ENCODE measurements at places on chromosomes 16 and 17.
A peak's percentile ranks its signal among the peaks of the same experiment; 100 is the strongest.

DNA sequence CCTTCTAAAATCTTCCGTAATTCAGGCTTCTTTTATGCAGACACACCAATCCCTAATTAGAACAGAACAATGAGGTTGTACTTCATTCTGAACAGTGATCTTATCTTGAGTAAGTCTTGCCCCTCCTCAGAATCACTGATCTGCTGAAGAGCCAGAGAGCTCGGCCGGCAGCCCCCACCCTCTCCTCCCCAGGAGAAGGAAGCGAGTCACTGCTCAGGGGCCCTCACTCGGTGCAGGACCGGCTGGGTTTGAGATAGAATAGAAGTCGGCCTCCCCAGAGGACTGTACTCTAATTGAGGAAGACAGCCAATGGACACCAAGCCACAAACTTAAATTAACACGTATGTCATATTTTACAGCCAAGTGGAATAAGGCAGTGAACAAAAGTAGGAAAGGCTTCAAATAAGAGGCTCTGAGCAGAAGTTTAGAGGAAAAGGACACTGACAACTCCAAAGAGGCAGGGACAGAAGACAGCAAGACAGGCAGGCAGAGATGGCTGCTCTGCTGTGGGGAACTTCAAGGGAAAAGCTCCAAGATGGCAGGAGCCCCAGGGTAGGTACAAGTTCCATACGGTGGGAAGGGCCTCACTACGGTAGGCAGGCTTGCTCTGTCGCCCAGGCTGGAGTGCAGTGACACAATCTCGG is 18.6 kb downstream of the CREBBP start:
- no peak for DNase-seq

- no peak for DNase-seq
Observed at GRCh38 chr17:82663381-82664275, 15.4 kb upstream of the WDR45B start.

DNA sequence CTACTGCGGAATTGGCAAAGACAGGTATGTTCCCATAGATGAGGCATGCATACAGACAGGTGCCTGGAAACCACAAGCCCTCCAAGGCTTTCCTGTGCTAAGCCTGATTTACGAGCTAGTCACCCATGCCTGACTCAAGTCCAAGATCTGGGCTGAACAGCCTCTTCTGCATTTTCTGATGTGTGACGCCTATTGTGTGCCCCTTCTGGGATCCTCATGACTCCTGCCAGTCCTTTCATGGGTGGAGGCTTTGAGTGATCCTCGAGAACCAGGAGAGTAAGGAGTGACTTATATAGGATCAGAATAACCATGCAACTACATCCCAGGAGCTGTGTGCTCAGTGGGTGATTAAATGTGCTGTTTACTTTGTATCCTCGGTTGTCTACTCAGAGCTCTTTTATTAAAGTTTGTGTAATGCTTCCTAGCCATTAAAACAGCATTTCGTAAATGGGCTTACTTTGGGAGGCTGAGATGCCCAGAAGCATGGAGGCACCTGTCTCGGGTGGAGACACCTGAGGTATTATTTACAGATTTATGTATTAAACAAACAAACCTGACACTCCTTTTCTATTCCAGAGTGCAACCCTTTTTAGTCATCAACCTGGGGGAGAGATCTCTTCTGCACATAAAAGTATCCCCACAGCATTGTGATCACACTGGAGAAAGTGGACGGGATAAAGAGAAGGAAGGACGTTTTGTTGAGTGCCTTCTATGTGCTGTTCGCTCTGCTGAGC is 373.0 kb upstream of the DYNLRB2 start:
- no peak for DNase-seq

DNA sequence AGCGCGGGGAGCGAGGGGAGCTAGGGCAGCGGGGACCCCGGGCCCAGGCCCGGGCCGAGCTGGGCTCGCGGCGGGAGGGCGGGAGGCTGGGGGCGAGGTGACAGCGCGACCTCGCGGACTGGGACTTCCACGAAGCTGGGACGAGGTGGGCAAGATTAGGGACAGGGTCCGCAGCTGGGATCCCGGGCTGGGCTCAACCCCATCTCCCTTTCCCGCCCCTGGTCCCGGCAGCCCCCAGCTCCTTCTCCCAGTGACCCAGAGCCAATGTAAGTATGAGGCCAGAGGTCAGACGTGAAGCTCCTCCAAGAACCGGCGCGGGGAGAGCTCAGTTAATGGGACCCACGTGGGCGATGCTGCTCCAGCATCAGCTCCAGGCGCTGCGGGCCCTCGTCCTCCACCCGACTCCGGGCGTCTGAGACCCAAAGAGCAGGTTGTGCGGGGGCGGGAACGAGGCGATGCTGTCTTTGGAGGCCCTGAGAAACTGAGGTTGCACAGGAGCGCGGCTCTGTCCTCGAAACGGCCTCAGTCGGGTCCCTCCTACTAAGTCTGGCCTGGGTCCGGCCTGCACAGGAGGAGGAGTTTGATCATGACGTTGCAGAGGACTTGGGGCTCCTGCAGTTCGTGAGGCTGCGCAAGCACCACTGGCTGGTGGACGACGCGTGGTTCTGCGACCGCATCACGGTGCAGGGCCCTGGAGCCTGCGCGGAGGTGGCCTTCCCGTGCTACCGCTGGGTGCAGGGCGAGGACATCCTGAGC is 585 bp downstream of the ALOX12 start:
- no peak for DNase-seq

- no peak for DNase-seq
Observed at GRCh38 chr17:57133486-57133885, 48.4 kb downstream of the AKAP1 start.

- peak; percentile 35 for DNase-seq
Observed at GRCh38 chr17:39867084-39867879, 720 bp upstream of the ZPBP2 start.

DNA sequence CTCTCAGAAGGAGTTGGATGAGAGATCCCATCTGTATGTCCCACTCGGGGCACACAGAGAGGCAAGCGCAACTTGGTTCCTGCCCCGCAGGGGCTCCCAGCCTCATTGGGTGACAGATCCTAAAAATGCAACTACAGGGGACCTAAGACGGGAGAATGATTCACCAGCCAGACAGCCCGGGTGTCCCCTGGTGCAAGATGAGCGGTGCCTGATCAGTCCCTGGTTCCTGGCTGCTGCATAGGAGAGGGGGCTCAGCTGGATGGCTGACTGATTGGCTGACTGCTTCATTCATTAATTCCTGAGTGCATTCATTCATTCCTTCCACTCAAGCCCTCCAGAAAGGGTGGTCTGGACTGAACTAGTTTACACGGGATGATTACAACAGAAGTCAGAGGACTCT is 22.0 kb downstream of the WNT3 start:
- DNase-seq, result no peak

GRCh38 chr17:28173031-28173561 is 130.6 kb downstream of the NLK start:
- DNase-seq, result no peak

DNA sequence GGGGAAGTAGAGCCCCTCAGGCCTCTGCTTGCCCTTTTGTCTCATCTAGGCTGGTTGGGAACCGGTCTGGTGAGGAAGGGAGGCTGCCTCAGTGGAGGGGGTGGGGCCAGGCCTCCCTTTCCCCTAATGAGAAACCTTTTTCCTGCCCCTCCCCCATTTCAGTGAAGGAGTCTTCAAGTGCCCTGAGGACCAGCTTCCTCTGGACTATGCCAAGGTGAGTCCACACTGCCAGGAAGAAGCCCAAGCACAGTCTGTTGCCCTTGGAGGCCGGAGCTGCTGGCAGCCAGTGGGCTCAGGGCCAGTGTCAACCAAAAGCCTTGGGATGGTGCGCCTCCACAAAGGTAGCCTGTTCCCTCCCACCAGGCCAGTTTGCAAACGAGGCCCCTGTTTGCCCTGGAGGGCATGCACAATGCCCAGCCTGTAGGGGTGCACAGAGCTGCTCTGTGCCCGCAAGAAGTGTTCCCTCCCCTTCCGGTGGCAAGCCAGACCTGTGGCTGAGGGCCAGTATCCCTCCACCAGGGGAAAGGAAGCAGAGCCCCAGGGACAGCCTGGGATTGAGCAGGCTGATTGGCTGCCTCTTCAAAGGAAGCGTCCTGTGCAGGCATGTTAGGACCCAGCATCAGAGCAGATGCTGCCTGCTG is 3.4 kb downstream of the TRAF4 start:
- DNase-seq, result no peak

- DNase-seq, result no peak
Observed at GRCh38 chr16:20260215-20261009, 66.9 kb downstream of the GP2 start.

GRCh38 chr17:35612924-35613521 is 25.9 kb downstream of the AP2B1 start:
- no peak for DNase-seq

DNA sequence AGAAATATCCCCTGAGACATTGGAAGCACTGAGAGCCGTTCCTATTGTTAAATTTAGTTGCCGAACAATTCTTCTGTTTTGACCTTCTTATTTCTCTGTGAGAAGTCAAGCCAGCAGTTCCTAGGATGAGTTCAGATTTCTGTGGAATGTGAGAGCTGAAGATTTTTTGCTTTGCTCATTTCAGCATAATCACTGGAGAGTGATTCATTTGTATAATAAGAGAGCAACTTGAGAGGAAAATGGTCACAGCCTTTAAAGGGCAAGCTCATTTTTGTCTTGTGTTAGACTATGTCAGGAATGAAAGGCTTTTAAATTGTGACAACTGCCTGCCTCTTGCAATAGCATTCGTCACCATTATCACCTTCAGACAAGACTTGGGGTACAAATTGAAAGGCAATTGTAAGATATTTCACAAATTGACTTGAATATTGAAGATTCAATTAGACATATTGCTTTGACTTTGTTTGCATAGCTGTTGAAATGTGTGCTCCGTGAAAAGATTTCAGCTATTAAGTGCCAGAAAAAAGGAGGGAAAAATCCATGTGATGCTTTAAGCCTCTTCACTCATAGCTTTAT is 900.0 kb upstream of the GOT2 start:
- DNase-seq, result no peak

GRCh38 chr16:11605891-11606290 is 19.2 kb upstream of the LITAF start:
- no peak for DNase-seq

DNA sequence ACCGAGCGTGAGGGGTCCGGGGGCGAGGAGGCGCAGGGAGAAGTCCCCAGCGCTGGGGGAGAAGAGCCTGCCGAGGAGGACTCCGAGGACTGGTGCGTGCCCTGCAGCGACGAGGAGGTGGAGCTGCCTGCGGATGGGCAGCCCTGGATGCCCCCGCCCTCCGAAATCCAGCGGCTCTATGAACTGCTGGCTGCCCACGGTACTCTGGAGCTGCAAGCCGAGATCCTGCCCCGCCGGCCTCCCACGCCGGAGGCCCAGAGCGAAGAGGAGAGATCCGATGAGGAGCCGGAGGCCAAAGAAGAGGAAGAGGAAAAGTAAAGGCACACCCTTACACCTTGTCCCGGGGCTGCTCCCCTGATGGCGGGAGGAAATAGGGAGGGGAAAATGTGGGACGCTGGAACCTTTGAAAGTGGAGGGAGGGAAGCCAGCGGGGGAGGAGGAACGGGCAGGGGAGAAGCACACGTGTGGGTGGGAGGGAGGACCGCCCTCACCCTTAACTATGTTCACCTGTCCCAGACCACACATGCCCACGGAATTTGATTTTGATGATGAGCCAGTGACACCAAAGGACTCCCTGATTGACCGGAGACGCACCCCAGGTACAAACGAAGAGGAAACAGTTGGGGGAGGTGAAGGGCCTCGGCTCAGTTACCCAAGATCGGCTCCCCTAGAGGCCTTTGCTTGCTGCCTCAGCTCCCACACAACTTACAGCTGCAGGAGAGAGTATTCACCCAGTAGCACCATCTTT is 916 bp downstream of the PAGR1 start:
- DNase-seq, result no peak

DNA sequence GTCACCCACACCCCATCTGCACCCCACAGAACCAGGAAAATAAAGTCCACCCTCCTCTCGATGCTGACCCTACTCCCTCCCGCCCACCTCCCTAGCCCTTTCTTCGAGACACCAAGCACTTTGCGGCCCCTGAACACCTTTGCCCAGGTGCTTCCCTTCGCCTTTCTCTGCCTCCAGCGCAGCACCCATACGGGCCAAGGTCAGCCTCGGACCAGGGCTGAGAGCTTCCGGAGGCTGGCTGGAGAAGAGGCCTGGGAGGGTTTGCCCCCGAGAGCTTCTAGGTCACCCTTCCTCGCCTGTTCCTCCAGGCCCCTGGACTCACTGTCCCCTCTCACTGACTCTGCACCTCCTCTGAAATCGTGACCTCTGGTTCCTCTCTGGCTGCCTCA is 2.7 kb upstream of the NHERF2 start:
- DNase-seq, result no peak

DNA sequence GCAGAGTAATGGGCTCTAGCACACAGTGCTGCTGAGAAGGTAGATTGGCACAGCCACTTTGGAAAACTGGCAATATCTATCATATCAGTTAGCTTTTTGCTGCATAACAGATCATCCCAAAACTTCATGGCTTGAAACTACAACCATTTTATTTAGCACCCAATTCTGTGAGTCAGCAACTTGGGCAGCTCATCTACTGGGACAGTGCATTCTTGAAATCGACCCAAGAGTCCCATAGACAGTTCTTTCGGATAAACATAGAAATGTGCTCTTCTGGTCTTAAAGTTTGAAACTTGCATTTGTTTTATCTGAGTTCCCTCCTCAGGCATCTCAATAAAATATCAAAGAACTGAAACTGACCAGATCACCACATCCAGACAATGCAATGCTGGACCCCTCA is 76.7 kb downstream of the CEP112 start:
- DNase-seq, result no peak

DNA sequence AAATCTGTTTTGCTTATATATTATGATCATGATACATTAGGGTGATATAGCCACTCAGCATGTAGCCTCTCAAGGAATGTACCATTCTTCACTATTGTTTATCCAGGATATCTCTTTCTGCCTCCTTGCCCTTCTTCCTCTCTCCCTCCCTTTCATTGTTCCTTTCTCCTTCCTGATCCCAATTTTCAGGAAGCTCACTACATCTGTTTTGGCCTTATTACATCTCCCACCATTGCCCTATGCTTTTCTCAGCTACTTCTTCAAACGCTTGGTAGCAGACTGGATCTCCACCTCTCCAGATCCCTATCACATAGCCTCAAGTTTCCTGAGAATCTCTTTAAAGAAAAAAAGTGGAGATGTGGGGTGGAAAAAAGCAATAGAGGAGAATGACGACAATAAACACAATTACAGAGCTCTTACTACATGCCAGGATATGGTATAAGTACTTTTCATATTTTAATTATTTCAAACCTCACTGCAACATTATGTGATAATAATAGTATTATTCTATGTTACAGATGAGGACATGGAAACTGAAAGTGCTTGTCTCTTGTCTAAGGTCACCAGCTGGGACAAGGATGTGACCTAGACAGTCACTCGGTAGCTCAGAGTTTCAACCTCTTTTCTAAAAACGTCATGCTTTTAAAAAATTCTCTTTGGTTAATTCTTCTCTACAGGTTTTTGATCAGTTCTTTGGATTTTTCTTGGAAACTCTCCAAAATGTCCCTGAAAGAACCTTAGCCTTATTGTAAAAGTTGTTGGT is 959.1 kb downstream of the CDH11 start:
- DNase-seq, result no peak
